ENCODE measurements at places on chromosomes 13 and 19.

DNA sequence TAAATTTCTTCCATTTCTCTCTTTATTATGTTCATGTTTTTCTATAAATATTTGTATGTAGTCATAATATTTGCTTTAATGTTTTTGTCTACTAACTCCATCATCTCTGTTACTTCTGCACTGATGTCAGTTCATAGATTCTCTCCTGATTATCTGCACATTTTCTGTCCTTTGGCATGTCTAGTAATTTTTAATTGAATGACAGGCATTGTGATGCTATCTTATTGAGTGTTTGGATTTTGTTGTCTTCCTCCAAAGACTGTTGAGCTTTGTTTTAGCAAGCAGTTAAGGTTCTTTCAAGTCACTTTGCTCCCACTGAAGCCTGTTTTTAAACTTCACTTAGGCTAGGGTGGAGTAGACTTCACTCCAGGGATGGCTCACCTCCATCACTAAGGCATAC lies 276.8 kb downstream of the DLEU7 start:
- no peak for DNase-seq

DNA sequence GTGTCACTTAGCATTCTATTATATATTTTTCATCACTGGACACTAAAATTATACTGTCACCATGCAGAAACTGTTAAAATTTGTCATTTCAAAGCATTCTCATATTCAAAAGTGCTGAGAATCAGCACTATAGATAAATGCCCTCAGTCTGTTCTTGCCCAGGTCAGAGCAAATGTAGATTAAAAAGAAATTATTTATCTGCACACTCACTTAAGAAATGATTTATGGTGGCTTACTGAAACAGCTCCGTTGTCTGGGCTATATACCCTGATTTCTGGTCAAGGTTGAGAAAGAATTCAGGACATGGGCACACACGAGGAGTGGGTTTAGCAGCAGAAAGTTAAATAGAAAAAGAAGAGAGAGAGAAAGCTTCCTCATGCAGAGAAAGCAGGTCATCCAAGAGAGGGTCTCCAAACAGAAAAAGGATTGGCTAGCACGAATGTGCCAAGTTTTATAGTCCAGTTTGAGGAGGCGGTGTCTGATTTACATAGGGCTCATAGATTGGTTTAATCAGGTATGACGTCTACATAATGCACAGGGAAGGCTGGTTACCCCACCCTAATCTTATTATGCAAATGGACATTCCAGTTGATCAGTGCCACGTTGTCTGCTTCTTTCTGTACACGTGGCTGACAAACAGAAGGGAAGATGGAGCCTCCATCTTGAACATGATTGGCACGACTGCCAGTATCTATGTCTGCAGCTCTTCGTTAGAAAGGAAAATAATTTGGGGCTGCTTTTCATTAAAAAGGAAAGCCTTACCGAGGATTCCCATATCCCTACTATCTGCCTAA lies 47.3 kb upstream of the N4BP2L1 start:
- no peak for DNase-seq

- DNase-seq, result no peak
Measured at GRCh38 chr19:19545707-19546106, 7.6 kb downstream of the CILP2 start.

GRCh38 chr19:19305696-19306095 lies 14.6 kb downstream of the SUGP1 start:
- no peak for DNase-seq

GRCh38 chr19:51043497-51043896 lies 8.7 kb upstream of the KLK12 start:
- no peak for DNase-seq

DNA sequence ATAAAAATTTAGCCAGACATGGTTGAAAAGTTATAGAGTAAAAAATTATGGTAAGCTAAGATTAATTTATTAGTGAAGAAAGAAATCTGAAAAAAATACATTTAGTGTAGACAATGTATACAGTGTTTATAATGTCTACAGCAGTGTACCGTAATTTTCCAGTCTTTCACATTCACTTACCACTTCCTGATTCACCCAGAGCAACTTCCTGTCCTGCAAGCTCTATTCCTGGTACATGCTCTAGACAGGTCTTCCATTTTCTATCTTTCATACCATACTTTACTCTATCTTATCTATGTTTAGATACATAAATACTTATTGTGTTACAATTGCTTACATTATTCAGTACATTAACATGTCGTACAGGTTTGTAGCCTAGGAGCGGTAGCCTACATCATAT lies 1387.8 kb upstream of the ATXN8OS start:
- DNase-seq, result no peak

DNA sequence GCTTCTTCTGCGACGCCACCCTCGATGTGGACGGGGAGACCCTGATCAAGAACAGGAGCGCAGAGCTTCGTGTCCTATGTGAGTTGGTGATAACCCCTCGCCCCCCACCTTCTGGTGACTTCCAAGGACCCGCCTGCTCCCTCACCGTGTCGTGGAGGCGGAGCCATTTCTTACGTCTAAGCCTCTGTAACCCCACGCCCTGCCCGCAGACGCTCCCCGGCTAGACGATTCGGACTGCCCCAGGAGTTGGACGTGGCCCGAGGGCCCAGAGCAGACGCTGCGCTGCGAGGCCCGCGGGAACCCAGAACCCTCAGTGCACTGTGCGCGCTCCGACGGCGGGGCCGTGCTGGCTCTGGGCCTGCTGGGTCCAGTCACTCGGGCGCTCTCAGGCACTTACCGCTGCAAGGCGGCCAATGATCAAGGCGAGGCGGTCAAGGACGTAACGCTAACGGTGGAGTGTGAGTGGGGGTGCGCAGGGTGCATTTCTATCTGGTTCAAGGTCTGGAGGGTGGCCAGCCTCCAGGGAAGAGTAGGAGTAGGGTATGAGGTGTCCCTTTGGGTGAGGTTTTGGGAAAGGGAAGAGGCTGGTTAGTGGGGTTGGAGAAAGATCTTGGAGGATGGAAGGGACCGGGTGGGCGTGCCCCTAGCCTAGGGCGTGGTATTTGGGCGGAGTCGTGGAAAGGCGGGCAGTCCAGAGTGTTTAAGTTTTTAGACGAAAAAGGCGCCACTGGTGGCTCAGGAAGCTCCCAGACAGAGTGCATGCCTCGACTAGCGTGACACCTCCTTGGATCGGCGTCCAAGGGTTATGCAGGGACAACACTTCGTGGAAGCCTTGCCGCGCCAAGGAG lies 3.3 kb downstream of the ICAM5 start:
- DNase-seq, result no peak

GRCh38 chr19:17841371-17841809 lies 6.4 kb downstream of the JAK3 start:
- no peak for DNase-seq

DNA sequence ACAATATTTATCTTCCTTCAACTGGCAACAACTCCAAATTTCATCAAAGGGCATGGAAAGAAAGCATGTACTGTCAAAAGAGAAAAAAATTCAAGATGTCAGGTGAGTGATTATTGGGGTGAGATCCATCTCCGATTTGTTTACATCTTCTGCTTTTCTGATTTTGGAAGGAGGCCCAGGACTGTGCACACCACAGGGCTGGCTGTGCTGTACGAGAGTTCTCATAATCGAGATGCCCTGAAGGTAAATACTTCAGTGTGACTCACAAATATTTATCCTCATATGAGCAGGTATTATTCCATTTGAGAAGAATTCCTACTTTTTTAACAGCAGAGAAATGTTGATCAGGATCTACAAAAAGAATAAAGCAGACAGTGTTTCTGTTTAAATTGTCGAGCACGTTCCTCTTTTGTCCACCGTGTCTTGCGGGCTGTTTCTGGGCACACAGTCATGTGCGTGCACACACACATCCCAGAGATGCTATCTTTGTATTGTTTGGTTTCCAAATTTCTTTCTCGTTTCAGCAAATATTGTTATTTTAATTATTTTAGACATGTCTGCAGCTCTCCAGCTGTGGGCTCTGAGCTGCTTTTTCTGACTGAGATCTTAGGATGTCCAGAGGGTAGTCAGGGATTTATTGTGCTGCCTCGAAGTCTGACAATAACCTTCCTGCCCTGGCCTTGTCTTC lies 103.8 kb downstream of the KL start:
- no peak for DNase-seq

- no peak for DNase-seq
Measured at GRCh38 chr13:78241278-78241919, 322.8 kb upstream of the EDNRB start.

GRCh38 chr13:30307194-30307970 lies at the start of gene KATNAL1:
TSS of gene KATNAL1 (minus strand) at chr13:30307551. CDS start at chr13:30283777, 23,774 bp downstream.
- peak; percentile 69 for DNase-seq

GRCh38 chr13:41994696-41995095 lies 33.8 kb upstream of the VWA8 start:
- DNase-seq, result no peak

DNA sequence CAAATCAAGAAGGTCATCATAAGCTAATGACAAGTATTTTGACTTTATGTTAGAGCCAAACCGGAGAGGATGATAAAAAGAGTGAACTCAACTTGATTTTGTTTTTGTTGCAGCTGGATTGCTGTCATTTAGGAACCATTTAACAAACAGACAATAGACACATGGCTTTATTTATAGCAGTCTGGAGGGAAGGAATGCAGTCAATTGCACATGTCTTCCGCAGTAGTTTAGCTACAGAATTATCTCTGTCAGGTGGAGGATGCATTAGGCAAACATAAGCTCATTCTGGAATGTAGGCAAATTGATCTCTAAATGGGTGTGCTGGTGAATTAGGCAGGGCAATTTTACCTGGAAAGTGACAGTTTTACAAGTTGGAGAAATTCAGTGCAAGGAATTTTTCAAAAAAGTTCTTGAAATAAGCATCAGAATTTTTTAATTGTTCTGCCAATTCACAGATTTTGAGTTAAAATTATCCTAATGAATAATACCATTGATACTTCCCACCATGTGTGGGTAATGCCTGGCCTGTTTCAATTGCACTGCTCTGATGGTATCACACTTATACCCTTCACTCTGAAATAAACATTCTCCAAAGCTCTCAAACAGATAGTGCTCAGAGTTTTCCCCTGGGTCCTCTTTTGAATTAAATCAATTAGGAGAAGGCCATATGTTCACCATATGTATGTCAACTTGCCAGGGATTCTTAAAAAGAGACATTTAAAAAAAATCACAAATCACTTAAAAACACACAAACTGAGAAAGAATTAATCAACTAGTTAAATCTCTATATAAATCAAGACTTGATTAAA lies 318.3 kb downstream of the NDFIP2 start:
- DNase-seq, result no peak

GRCh38 chr13:41054212-41054877 lies 7.0 kb upstream of the WBP4 start:
- peak; percentile 42 for DNase-seq

GRCh38 chr13:47215736-47216135 lies 318.9 kb upstream of the HTR2A start:
- DNase-seq, result no peak

DNA sequence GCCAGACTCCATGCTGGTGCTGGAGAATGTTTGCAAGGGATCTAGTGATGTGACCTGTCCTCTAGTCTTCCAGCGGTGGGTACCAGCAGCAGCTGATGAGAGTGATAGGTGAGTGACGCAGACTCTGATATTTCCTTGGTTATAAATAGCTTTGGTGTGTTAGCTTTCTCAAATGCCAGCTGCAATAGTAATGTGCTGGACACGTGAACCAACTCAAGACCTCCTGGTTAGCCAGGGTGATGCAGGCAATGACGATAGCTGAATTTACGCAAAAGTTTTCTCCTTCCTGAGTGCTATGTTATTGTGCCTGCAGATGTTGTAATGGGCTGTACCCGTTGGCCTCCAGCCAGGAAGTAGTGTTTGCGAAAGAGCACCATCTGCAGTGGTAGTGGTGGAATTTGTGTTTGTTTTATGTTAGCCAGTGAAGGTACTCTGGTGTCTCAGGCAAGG lies 129.5 kb downstream of the CYSLTR2 start:
- no peak for DNase-seq

DNA sequence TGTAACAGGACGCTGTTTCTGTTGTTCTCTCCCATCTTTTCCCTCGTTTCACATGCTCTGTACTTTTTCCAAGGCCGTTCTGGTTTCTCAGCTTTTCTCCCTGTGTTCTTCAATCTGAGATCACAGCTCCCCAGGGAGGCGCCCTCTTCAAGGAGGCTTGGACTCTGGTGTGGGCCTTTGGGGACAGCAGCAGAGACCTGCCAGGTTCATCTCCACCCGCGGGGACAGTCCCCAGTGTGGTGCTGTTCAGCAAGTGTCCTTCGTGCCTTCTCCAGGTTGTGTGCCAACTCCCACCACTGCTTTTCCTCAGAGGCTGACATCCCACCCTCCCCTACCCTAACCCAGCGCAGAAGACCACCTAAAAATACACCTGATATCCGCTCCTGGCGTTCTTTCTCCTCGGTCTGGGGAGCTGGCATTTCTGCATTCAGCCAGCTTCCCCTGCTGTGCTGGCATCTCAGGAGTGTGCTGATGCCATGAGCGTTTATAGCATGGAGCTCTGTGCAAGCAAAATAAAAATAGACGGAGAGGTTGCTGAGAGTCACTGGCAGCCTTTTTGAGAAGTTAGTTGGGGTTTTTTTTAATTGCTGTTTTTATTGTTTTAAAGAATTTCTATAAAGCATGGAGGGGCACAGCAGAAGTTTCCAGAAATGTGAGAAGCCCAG lies 149.4 kb downstream of the STK24 start:
- DNase-seq, result no peak

GRCh38 chr13:26920614-26921355 lies 160.2 kb upstream of the GPR12 start:
- DNase-seq, result no peak

- DNase-seq, result no peak
Measured at GRCh38 chr19:29326351-29326750, 113.4 kb upstream of the UQCRFS1 start.

All from effector CD4-positive, alpha-beta T cell (primary cell).